ENCODE measurements at places on chromosomes 1 and 21.
A peak's percentile ranks its signal among the peaks of the same experiment; 100 is the strongest.

DNA sequence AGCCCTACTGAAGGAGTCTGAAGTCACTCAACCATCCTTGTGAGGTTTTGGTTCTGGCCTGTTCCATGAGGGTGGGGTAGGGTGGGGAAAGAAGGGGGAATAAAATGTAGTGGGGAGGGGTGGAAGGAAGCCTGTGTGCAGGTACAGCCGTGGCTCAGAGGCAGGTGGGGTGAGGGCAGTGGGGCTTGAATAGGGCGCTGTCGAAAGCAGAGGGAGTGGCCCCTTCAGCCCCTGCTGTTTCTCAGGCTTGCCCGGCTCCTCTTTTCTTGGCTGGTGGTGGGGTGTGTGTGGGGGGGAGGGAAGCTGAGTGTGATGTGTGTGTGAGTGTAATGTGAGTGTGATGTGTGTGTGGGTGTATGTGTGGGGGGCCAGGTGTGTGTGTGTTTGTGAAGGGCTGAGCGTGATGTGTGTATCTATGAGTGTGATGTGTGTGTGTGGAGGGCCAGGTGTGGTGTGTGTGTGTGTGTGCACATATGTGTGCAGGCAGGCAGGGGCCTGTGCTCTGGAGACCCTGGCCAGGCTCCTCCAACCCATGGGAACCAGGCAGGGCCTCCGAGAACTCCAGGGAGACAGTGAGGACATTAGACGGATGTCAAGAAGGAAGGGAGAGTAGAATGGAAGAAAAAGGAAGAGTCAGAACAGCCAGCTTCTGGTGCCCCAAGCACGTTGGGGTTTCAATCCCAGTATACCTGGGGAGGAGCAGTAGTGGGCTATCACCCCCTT, 9.0 kb downstream of the SOX13 start:
- no peak for DNase-seq

DNA sequence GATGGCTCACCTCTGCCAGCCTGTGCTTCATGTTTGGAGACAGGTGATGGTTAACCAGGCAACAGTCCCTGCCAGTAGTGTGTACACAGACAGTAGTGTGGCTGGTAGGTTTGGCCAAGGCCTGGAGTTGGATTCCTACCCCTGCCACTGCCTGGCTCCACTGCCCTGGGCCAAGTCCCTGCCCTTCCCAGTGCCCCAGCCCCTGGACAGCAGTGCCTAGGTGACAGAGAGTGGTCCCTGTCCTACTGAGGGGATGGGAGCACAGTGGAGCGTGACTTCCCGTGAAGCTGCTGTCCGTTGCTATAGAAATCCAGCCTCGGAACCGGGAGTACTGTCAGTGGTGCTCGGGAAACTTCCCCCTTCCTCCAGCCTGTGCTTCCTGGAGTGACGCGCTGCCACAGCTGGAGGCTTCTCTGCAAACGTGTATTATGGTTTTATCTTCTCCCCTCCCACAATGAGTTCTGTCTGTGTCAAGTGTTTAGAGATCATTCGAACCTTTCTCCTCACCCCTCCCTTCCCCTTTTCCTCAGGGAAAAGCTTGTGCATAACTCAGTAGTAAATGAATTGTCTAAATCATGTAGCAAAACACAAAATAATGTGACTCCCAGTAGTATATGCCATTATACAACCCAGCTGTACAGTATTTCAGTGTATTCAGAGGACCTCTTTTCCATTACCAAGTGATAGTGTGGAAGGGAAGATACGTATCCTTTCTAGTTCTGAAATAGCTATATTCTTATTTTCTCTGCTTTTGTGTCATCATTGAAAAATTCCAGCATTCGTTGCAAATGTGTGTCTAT, 73.4 kb downstream of the GALNT2 start:
- DNase-seq: peak; percentile 49

GRCh38 chr1:910881-911721, 12.6 kb upstream of the SAMD11 start:
- peak; percentile 65 for DNase-seq

DNA sequence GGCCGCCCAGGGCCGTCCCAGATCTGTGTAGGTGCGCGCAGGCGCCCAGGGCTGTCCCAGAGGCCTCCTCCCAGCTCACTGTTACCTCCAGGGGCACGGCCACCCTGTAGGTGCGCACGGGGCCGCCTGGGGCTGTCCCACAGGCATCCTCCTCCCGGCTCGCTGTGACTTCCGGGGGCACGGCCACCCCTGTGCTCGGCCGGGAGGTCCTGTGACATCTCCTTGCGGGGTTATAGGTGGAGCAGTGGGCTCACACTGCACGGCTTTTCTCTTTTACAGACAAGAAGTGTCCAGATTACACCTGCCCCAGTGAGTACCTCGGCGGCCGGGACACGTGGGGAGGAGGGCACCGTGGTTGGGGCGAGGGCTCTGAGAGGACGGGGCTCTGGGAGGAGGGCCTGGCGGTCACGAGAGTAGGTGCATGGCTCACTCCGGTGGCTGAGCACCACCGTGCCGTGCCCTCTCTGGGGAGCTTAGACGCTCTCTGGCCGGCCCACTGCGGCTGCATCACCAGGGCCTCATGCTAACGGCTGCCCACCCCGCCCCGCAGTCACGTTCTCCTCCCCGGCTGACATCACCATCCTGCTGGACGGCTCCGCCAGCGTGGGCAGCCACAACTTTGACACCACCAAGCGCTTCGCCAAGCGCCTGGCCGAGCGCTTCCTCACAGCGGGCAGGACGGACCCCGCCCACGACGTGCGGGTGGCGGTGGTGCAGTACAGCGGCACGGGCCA, 21.4 kb downstream of the COL6A1 start:
- no peak for DNase-seq

DNA sequence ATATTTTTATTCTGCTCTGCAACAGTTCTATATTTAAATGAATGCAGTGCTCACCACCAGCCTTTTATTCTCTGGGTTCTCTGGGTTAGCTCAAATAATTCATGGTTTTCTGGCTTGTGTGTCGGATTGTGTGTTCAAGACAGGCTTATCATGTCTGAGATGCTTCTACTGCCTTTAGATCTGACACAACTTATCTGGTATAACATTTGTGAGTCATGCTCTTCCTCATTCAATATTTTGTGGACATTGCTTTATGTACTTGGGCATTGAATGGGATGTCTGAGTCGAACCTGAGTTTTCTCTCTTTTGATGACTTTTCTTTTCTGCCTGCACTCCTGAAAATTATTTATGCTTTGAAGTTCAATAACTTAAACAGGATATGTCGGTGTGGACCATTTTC, 17.6 kb upstream of the PKP1 start:
- peak; percentile 37 for DNase-seq

DNA sequence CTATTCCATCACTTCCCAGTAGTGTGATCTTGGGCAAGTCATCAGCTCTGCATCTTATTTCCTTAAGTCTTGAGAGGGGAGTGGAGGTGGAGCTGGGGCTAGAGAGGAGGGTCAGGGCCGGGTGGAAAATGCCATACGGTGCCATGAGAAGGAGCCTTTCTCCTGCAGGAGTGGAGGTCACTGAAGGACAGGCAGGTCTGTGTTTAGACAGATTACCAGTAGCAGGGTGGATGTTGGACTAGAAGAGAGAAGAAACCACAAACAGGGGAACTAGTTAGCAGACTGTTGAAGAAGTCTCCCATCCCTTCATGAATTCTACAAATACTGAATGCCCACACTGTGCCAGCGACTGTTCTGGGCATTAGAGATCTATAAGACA, 13.9 kb upstream of the CPT2 start:
- DNase-seq: no peak

- no peak for DNase-seq
Measured at GRCh38 chr1:6496890-6497214, 5.4 kb upstream of the PLEKHG5 start.

DNA sequence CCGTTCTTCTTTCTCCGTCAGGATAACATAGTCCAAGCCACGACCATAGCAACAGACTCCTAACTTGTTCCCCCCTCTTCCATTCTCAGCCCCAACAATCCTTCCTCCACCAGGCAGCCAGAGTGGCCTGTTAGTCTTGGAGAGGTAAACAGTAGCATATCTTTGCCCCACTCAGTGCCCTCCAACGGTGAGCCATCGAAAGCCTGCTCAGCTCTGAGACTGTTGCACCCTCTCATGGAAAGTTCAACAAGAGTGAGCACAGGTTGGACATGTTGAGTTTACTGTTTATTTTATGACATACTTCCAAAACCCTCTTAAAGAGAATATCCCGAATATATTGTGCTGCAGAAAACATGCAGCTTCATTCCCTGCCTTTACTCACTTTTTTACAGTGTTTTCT, 30.1 kb upstream of the BACE2 start:
- DNase-seq: no peak

DNA sequence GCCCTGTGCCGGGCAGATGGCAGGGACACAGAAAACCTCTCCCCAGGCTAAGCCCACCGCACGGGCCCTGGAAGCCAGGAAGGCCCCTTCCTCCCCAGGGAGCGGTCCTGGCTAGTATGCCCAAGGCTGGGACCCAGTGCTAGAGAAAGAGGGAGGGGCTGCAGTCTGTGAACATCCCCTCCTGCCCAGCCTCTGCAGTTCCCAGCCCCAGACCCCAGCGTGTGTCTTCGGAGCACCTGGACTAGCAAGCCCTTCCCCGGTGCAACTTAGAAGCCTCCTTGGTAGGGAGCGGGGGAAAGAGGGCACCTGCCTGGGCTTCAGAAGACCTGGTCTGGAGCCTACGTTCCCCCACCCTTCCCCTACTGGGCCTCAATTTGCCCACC, 2.1 kb downstream of the PLEKHG5 start:
- DNase-seq: no peak

DNA sequence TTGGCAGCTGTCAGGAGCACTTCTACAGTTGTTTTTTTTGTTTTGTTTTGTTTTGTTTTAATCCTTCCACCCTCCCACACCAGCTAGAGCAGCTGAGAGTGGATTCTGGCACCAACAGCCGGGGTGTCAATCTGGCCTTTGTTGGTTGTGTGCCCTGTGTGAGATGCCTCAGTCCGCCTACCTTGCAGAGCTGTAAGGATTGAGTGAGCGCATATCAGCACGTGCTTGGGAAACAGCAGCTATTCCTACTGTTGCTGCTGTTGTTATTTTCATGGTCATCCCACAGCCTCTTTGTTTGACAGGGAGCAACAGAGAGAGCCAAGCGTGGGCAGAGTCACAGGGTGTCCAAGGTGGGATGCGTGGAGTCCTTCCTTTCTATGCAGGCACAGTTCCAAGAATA, 50.4 kb downstream of the PGBD5 start:
- DNase-seq: no peak

GRCh38 chr1:97913506-97914139, 7.2 kb downstream of the DPYD start:
- no peak for DNase-seq

DNA sequence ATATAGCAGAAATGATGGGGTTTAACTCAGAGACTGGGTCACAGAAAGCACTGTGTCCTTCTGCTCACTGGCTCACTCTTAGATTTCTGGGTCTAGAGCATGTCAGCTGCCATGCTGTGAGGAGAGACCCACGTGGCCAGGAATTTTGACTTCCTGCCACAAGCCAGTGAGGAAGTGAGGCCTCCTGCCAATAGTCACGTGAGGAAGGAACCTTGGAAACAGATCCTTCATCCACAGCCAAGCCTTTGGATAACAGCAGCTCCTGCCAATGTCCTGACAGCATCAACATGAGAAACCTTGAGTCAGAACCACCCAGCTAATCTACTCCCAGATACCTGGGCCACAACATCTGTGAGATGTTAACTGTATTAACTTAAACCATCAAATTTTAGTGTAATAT, 114.5 kb upstream of the PLPPR5 start:
- DNase-seq: no peak

DNA sequence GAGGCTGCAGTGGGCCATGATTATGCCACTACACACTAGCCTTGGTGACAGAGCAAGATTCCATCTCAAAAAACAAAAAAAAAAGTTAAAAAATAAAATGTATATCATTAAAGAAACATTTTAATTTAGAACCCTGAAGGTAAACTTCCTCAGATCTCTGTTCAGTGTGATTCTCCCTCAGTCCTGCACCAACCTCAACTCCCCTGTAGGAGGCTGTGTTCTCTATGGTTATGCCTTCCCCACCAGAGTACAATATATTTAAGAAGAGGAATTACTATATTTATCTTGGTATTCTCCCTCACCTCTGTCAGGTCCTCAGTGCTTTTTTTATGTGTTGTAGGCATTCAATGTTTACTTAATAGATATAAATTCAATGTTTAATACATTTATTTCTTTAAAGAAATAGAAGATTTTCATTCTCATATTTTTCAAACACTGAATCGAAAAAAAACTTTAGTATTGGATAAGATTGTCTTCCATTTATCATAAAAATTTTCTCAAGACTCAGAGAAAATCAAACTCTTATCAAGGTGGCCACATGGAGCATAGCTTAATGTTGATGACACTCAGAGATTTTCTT, 4.8 kb upstream of the LRRC8B start:
- DNase-seq: peak; percentile 22

DNA sequence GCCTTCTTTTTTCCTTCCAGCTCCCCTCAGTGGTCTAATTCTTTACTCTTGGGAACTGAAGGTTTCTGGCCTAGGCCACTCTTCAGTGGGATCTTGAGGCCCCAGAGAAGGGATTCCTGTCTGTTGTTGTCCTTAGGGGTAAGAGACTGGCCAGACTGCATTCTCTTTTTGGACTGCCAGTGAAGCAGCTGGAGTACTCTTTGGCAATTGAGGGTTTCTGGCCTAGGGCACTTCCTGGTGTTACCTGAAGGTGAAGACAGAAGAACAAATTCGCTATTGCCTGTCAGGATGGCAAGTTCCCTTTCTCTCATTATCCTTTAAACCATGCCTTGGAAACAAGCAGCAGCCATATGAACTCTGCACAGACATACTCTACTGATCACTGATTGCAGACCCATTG, 286.6 kb upstream of the ZP4 start:
- no peak for DNase-seq

GRCh38 chr1:184531296-184531695, 144.5 kb downstream of the C1orf21 start:
- DNase-seq: no peak

- DNase-seq: no peak
Measured at GRCh38 chr1:17089506-17089905, 29.7 kb downstream of the PADI2 start.
